ENCODE measurements at places on chromosomes 3 and 15.

GRCh38 chr3:89841041-89841440, 733.6 kb downstream of the EPHA3 start:
- DNase-seq = no peak

- no peak for DNase-seq
Observed at GRCh38 chr15:90598679-90599078, 69.0 kb downstream of the CRTC3 start.

GRCh38 chr3:140273542-140274195, 338.7 kb downstream of the CLSTN2 start:
- DNase-seq = no peak

DNA sequence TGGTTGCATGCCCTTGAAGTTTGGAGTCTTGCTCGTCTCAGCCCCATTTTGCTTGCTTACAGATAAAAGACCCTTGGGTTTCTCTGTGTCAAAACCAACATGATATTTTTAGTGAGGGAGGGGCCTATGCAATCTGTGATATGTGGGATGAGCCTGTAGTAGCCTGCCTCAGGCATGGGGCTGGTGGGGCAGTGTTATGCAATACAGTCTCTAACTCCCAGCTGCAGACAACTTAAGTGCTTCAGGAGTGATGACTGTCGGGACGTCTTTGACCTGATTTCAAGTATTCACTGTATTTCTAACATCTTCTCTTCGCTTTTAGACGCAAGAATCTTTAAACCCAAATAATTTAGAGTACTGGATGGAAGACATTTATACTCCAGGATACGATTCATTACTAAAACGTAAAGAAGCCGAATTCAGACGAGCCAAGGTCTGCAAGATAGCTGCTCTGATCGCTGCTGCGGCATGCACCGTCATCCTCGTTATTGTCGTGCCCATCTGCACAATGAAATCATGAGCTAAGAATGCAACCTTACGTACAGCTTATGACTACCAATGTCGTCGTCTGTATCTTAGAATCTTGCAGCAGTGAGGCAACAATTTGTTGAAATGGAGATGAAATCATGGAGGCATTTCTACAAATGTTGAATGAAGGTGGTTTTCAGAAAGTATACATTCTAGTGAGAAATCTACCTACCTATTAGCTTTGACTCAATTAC, 35.9 kb downstream of the MINAR1 start:
- no peak for DNase-seq

- DNase-seq = no peak
Observed at GRCh38 chr3:195896361-195897080, 11.8 kb downstream of the TNK2 start.

DNA sequence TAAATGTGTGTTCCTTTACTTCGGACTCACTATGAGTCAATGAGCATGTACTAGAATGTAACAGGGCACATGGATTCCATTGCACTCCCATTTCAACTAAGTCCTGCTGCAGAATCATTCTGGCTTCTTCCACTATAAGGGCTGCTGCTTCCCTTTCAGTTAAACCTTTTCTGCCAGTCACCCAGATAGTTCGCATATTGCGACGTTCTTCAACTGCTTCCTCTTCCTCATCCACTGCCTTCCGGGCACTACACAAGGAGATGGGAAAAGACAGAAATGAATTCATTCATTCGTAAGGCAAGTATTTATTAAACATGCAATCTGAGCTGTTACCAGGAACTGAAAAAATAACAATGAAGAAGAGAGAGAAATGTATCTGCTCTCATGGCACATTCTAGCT, 55.6 kb downstream of the POLQ start:
- DNase-seq = no peak

GRCh38 chr3:146033950-146034349, 127.0 kb downstream of the PLOD2 start:
- no peak for DNase-seq

GRCh38 chr3:9855594-9855993, 11.8 kb upstream of the RPUSD3 start:
- DNase-seq = no peak

- DNase-seq = no peak
Observed at GRCh38 chr15:70051948-70052633, 45.6 kb downstream of the TLE3 start.

GRCh38 chr3:189355481-189356201, 183.9 kb downstream of the TPRG1 start:
- no peak for DNase-seq

DNA sequence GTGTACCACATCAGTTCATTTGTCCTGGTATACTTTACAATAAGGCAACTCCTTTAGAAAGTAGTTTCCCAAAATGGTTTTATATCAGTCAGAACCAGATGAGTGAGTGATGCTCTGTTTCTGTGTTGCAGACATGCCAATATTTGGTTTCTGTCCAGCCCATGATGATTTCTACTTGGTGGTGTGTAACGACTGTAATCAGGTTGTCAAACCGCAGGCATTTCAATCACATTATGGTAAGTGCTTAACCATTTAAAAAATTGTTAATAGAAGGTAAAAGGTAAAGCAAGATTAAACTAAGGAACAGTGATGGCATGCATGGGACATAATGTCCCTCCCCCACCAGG, 40.0 kb upstream of the SCAANT1 start:
- no peak for DNase-seq

- DNase-seq = no peak
Observed at GRCh38 chr3:184565421-184566211, 4.0 kb downstream of the EPHB3 start.

GRCh38 chr3:185594073-185594472, 8.0 kb downstream of the SENP2 start:
- DNase-seq = no peak

GRCh38 chr3:187678726-187679268, 8.6 kb upstream of the SST start:
- DNase-seq = no peak

GRCh38 chr3:110697961-110698360, 373.7 kb upstream of the NECTIN3 start:
- no peak for DNase-seq

DNA sequence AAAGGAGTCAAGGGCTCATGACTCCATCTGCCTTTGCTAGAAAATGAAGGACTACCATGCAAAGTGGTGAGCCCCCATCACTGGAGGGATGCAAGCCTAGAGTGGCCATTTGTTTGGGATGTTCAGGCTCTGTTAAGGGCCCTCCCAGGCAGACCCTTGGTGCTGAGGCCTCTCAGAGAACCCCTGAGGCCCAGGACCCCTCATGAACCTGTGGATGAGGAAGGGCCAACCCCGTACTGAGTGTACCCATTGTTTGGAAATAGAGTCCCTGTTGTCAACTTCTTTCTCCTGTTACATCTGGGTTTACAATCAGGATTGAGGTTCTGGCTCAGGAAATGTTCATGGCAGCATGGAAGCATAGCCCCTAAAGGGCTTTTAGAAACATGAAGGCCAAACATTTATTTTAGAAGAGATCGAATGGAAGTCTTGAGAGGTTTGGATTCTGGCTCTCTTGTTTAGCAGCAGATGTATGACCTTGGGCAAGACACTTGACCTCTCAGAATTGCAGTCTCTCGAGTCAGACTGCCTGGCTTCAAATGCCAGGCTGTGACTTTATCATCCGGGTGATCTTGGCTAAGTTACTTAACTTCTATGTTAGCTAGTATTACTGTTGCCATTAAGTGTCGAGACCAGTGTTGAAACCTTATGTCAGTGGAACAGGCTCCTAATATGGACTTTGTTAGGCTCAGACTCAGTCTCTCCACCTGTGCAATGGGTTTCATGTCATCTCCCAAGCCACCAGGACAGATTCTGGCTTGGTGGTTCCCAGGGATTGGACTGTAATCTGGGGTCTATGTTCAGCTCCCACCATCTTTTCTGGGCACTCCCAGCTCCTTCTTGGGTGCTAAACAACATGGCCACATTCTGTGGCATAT, 12.4 kb downstream of the ITGA11 start:
- no peak for DNase-seq

DNA sequence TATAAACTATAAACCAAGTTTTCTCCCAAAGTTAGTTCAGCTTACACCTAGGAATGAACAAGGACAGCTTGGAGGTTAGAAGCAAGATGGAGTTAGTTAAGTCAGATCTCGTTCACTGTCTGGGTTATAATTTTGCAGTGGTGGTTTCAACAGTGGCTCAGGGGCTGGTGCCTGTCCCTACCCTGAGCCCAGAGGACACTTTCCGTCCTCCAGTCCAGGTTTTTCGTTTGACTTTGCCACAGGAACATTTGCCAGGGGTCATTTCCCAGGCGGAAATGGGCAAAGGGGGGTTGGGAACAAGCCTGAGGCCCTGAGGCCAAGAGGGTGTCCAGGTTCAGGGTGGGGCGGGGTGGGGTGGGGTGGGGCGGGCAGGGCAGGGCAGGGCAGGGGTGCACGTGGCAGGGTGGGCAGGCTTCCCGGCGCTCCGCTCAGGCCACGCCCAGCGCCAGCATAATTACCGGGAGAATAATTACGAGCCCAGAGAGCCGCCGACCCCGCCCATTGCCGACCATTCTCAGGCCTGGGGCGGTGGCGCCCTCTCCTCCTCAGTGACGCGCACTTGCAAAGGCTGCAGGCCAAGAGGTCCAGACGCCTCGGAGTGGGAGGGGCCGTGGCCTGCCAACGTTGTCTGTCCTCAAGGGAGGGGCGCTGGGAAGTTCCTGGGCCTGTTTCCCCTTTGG, 70.4 kb downstream of the KLF13 start:
- DNase-seq = no peak

DNA sequence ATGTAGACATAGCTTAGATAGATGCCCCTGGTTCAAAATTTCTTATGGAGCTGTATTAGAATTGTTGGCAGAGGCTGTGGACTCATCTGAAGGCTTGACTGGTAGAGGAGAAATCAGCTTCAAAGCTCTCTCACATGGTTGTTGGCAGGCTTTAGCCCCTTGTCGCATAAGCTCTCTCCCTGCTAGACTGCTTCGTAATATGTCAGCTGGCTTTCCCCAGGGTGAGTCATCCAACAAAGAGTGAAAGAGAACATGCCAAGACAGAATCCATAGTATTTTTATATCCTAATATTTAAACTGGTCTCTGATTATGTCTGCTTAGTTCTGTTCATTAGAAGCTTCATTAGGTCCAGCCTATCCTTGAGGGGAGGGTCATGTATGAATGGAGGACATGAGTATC, 427.4 kb upstream of the NAALADL2 start:
- no peak for DNase-seq

DNA sequence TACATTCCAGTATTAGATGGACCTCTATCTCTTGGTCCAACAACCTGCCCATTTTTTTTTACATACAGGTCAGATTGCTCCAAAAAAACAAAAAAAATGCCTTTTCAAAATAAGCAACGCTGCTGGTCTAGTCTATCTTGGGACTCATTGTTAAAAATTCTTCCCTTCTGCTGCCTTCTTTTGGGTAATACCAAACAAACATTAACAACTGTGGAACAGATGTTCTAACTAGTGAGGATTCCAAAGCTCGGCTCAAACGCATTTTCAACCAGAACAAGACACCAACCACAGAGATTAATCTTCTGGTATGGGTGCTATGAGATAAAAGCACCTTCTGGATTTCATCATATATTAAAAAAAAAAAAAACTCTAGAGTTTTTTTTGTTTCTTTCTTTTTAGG, 24.7 kb downstream of the ARHGAP31 start:
- no peak for DNase-seq

- no peak for DNase-seq
Observed at GRCh38 chr3:98732286-98733052, 30.7 kb upstream of the ST3GAL6 start.

DNA sequence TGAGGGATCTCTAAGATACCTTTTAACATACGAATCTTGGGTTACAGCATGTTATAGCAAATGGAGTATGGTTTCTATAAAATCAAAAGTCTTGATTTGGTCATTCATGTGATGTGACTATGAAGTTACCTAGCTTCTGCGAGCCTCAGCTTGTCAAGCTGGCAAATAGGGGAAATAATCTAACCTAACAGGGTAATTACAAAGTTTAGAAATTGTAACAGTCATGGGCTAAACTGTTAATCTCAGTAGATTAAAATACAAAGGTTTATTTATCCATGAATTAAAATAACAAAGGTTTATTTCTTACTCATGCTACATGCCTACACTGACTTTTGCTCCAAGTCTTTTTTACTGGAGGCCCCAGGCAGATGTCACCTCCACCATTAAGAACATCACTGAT, 359.1 kb downstream of the CLSTN2 start:
- no peak for DNase-seq

- no peak for DNase-seq
Observed at GRCh38 chr3:13194285-13195209, 121.3 kb upstream of the IQSEC1 start.

- no peak for DNase-seq
Observed at GRCh38 chr3:110236976-110237610, 834.5 kb upstream of the NECTIN3 start.

GRCh38 chr15:42130246-42130986, 26.0 kb downstream of the PLA2G4F start:
- no peak for DNase-seq

GRCh38 chr15:45128971-45129639, 574 bp downstream of the DUOXA1 start:
- no peak for DNase-seq

GRCh38 chr3:187737006-187737367, 8.3 kb downstream of the BCL6 start:
- DNase-seq = no peak

GRCh38 chr3:130789782-130790322, 43.2 kb upstream of the PIK3R4 start:
- DNase-seq = no peak

- DNase-seq = no peak
Observed at GRCh38 chr15:95874637-95875036, 455.9 kb upstream of the NR2F2 start.

DNA sequence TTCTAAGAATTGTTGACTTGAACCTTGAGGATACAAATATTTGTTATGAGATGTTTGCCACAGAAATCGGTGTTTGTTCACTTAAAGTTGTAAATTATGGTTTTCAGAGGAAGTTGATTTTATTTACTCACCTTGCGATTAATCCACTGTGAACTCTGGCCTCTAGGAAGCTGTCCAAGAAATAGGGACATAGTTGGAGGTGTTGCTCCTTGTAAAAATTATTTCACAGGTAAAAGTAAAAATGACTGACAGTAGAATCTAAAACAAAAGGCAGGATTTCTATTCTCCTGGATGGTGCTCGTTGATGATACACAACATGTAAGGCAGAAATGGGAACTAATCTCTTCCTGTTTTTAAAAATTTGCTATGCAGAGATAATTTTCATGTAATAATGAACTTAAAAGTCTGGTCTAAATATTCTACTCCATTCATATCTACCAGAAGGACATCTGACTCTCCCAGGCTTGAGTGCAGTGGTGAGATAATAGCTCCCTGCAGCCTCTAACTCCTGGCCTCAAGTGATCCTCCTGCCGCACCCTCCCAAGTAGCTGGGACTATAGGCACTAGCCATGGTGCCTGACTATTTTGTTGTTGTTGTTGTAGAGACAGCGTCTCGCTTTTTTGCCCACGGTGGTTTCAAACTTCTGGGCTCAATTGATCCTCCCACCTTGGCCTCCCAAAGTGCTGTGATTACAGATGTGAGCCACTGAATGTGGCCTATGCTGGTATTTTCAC, 17.1 kb upstream of the LZTFL1 start:
- DNase-seq = no peak

GRCh38 chr3:194365526-194365925, 4.0 kb downstream of the LRRC15 start:
- DNase-seq = no peak

- DNase-seq = no peak
Observed at GRCh38 chr15:92899948-92900730, at the start of gene CHD2. TSS of gene CHD2 (plus strand) at chr15:92900324. CDS start at chr15:92901238, 914 bp downstream.

- DNase-seq = no peak
Observed at GRCh38 chr3:29922992-29923746, 642.3 kb downstream of the RBMS3 start.

- DNase-seq = no peak
Observed at GRCh38 chr3:72187131-72187530, 402.2 kb upstream of the PROK2 start.

All from stimulated activated CD8-positive, alpha-beta memory T cell treated with anti-CD3 and anti-CD28 coated beads, Interleukin-2, amount 100 ng/mL, for 48 hours (primary cell).